ENCODE measurements at places on chromosomes 7 and 10.

DNA sequence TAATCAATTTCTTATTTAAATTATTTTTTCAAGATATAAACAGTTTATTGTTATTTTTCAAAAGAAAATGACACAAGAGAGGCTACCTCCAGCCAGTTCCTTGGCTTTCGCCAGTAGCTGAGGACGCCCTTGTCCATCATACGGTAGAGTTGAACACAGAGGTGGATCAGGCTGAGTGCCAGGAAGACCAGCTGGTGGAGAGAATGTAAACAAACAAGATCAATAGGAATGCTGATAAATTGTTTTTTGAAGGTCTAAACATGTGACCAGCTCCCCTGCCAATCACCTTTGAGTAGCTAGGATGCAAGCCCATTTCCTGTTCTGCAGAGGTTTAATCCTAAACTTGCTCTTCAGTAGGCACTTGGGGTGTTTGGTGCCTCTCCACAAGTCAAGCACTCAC lies 138.9 kb downstream of the PKD1L1 start:
- DNase-seq, result no peak

- DNase-seq, result no peak
Measured at GRCh38 chr10:114544045-114544659, 113.9 kb downstream of the ABLIM1 start.

DNA sequence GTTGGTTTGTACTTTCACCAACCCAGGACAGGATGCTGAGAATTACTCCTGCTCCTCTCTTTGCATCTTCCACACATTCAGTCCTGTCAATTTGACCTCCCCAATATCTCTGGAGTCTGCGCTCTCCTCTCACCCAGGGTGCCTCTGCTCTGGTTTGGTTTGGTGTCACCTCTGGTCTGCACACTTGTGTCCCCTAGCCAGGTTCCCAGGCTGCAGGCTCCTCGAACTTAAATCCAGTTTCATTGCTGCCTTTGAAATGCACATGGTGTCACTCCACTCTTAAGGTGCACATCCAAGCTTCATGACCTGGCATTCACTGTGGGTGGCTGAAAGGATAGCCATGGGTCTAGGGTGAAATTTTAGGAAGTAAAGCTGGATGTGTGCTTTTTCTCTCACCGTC lies 271.6 kb downstream of the RPS24 start:
- DNase-seq, result no peak

- DNase-seq, result no peak
Measured at GRCh38 chr10:102064503-102064867, 664 bp upstream of the HPS6 start.

- DNase-seq, result no peak
Measured at GRCh38 chr10:97762056-97762455, 9.7 kb downstream of the SFRP5 start.

GRCh38 chr10:49285232-49285631 lies 13.7 kb upstream of the C10orf71 start:
- DNase-seq, result no peak

GRCh38 chr7:104106108-104106905 lies 101.5 kb downstream of the ORC5 start:
- DNase-seq, result no peak

DNA sequence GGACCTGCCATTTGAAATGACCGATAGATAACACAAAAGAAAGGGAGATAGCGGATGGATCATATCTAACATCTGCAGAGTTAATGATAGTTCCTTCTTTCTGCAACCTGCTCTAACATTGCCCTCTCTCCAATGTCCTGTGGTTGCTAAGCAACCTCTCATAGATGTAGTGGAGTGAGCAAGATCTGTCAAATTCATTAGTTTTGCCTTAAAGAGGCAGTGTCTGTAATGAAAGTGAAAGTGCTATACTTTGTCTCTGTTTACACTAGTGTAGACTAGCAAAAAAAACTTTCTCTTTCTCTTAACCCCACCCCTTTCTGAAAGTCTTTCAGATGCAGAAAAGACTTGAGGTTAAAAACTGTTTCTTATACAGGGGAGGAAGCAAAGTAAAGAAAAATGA lies 1196.9 kb downstream of the SORCS3 start:
- DNase-seq, result no peak

DNA sequence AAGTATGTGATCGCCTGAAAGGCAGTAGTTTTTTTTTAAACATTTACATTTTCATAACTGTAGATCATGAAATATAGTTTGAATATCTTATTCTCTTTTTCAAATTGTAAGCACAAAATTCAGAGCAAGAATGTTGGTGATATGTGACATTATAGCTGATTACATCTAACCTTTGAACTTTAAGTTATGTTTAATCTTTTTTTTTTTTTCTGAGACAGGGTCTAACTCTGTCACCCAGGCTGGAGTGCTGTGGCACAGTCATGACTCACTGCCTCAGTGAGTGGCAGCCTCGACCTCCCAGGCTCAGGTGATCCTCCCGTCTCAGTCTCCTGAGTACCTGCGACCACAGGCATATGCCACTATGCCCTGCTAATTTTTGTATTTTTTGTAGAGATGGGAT lies 278.7 kb upstream of the NEBL start:
- no peak for DNase-seq

DNA sequence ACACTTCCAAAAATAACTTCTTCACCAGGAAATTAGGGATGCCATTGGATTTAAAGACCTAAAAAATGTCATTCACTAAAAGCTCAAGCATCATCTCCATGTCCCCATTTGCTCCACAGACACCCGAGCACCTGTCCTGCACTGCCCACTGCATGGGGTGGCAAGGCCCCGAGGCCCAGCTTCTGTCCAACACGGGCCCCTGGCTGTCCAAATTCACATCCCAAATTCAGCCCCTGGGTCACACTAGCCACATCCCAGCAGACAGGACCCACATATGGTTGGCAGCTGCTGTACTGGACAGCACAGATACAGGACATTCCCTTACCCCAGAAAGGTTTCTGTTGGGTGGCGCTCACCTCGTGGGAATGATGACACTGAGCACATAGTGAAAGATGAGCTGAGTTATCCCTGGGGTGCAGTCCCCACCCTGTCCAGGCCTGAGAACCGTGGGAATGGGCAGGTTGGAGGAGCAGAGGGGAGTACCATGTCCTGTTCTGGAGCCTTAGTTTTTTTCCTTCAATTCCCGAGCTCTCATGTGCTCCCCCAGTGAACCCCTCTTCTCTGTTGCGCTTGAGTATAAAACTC lies 55.3 kb downstream of the CSGALNACT2 start:
- no peak for DNase-seq

DNA sequence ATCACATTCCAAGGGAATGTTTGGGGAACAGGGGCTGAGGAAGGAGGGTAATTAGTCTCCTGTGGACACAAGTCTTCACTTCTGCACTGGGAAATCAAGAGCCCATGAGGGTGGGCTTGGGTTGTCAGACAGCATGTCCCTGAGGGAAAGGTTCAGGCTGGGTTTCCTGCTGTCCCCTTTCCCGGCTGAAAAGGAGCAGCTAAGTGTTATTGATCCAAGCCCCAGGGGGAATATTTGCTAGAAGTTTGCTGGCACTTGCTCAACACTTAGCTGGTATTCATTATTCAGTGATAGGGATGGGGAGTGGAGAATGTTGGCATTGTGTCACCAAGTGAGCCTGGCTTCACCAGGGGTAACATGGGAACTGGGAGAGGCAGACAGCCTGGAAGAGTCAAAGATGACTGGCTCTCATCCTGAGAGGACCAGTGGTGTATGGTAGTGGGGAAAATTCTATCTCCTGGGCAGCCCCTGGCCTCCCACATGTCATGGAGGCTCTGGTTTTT lies 344.4 kb upstream of the PODXL start:
- no peak for DNase-seq

- DNase-seq, result peak; percentile 70
Measured at GRCh38 chr10:97686962-97687784, at the start of gene AVPI1. Gene AVPI1, minus strand, starts transcription at chr10:97687241. Its CDS starts 7,336 bp downstream, at chr10:97679905.

DNA sequence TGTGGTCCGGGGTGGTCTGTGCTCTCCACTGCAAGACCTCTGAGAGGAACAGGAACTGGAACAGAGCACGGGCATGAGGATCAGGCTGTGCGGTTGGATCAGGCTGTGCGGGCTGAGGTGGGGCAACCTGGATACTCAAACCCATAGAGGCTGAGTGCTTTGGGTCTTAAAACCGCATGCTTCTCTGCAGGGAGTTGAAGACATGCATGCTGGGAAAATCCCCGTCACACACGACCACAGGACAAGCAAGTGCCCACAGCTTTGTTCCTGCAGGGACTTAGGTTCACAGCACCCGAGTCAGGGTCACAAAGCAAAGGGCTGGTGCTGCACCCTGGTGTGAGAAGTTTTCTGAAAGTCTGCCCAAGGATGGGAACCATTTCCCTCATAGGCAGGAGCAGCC lies 221.2 kb downstream of the ZMYND11 start:
- DNase-seq, result no peak

GRCh38 chr10:24415455-24416125 lies 206.7 kb downstream of the KIAA1217 start:
- DNase-seq, result no peak

- DNase-seq, result no peak
Measured at GRCh38 chr10:82506680-82507376, 631.8 kb downstream of the NRG3 start.

- DNase-seq, result no peak
Measured at GRCh38 chr10:124025660-124026588, 67.5 kb downstream of the CHST15 start.

DNA sequence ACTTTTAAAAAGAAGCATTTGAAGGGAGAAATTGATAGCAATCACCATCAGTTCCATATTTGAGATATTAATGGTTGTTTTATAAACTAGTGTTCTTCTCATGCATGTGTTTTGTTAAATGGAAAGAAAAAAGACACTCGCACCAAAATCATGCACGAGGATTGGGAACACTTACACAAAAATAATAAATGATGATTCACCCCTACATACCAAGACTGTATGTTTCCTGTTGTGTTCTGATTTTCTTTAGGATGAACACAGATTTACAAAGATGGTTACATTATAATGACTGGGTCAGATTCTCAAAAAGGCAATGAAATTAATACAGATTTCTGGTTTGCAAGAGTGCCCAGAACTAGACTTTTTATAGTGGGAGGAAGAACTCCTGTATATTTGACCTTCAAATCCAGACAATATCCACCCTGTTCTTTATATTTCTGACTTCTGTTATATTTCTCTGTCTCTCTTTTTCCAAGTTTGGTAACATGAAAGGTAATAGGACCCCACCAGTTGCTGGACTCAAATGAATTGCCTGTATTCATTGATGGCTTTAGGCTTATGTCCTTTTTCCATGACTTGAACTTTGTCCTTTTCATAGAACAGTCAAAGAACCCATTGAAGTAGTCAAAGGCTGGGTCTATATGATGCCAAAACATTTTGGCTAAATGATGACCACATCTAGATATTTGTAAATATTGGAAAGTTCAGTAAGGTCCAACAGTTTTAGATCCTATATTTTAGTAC lies 54.4 kb downstream of the SEMA3A start:
- DNase-seq, result no peak

DNA sequence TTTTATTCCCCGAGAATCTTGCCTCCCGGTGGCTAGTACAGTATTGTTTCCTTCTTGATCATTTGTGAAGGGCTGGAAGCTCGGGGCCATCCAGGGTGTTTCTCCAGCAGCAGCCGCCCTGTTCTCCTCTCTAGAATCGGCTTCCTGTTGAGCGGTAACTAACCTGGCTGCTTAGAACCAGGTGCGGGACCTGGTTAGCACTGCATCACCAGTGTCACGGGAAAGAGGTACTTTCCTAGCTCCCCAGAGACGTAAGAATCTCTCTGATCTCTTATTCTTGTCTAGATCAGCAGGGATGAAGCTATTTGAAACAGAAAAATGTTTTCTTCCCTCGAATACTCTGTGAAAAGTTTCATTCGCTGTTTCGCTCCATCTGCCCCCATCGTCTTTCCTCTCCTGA lies 239.2 kb downstream of the CELF2 start:
- no peak for DNase-seq

GRCh38 chr7:88062238-88062637 lies 128.2 kb downstream of the ADAM22 start:
- no peak for DNase-seq

DNA sequence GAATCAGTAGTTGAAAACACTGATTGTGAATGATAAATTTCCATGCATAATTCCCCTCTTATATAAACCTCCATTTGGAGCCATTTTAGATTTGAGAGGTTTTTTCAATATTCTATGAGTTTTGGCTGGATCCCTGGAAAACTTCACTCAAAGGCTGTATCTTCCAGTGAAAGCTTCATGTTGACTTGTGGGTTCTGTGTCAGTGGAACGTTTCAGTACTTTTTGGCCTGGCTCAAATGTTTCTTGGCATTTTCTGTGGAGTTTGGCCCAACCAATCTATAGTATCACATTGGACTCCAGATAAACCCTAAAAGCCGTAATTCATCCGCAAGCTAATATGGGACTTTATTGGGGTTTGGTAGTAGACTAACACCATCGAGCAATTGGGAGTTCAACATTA lies 172.6 kb upstream of the PRPS1L1 start:
- no peak for DNase-seq

GRCh38 chr10:64344211-64344610 lies 823.0 kb downstream of the REEP3 start:
- no peak for DNase-seq

- no peak for DNase-seq
Measured at GRCh38 chr7:24434972-24435371, 138.3 kb upstream of the PALS2 start.

DNA sequence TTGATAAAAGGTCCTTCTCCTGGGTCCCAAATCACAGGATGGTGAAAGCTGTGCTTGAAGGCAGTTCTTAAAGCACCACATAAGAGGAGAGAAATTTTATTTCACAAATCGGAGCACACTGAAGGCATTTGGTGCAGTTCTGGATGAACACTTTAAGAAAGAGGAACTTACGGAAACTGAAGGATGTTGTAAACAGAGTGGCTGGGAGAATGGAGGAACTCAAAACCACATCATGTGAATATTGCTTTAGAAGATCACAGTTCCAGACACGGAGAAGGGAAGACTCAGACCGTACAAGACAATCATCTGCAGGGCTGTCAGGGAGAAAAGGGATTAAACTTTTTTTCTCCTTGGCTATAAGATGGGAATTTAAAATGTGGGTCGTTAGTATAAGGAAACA lies 9.0 kb upstream of the GPR141 start:
- DNase-seq, result no peak

GRCh38 chr10:27143686-27144085 lies 10.5 kb downstream of the YME1L1 start:
- no peak for DNase-seq

DNA sequence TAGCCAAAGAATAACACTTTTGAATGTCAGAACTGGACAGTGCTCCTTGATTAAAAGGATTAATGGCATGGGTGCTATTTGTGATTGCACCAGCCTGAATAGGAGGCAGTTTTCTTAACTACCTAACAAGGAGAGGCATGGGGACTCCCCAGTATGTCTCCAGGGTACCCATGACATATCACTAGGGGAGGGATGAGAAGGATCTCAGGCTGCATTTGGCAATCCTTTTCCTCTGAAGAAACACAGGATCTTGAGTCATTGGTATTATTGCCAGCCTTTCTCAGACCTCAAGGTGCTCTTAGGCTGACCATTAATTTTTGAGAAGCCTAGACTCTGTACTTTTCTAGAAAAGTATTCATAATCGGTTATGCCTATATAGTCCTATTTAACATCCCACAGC lies 77.5 kb upstream of the NPVF start:
- DNase-seq, result no peak

DNA sequence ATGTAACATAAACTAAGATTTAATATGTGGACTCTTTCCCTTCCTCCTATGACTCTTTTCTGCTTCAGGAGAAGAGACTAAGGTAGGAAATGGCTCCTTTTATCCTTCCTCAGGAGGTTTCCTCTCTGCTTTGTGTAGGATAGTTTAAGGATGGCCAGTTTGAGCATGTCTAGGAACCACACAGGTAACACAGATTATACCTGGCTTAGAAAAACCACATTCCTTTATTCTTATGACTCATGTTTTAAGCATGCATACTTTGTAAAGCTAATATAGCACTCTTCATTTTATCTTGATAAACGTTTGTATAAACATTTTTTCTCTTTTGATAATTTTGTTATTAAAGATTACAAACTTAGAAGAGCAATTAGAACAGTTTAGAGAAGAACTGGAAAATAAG lies 57.8 kb downstream of the CYP51A1 start:
- DNase-seq, result no peak

Measured in NCI-H1417 treated with DMSO at 0.1 percent for 48 hours (cell line).